ENCODE measurements at places on chromosomes 3 and 15.

DNA sequence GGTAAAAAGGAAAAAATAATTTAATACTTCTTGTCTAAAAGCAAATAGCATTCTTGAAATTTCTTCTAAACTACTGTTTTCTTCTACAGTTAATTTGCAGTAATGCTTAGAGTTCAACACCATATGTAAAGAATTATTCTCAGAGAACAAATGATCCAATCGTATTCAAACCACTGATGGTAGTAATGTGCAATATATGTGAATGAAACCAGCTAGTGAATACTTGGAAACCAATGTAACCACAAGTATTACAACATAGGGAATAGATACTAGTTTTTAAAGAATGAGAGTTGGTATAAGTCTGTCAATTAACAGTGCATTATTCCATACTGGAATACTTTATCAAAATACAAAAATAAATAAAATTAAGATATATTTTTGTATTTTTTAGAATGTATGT is 850.0 kb downstream of the DIPK2A start:
- DNase-seq, result no peak

GRCh38 chr3:64561325-64561843 is 126.4 kb downstream of the ADAMTS9 start:
- DNase-seq, result no peak

GRCh38 chr3:79040701-79041100 is 727.1 kb downstream of the ROBO1 start:
- DNase-seq, result no peak

GRCh38 chr3:22922317-22922716 is 280.8 kb upstream of the UBE2E2 start:
- DNase-seq, result no peak

DNA sequence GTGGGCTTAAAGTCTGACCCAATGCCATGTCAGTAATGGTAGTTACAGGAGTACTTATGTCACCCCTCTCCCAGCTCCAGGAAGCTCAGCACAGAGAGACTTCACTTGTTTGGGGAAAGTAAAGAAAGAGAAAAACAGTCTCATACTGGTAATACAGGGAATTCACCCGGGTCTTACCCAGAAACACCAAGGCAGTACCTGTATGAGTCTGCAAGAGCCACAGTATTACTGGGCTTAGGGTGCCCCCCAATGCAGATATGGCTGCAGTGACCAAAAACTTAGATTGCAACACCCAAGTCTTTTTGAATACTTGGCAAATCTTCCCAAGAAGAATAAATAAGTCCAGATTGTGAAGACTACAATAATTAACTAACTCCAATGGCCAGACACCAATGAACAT is 622.1 kb downstream of the IGSF11 start:
- no peak for DNase-seq

DNA sequence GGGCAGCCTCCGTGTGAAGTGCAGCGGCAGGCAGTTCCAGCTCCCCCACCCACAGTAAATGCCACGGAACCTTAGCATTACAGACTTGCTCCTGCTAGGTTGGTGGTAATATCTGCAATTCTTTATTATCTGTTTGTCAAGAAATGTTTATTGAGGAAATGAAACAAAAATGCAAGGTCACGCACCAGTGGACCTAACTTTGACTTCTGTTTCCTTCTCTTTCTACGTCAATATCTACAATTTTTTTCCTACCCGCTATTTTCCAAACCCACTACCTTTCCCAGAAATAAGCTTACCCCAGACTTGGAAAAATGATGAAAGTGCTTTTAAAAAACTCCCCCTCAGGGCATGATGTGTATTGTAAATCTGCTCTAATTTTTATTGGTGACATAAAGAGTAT is 18.9 kb downstream of the ILDR1 start:
- DNase-seq, result no peak

- DNase-seq, result no peak
Observed at GRCh38 chr3:179871782-179872181, 165.0 kb downstream of the PEX5L start.

DNA sequence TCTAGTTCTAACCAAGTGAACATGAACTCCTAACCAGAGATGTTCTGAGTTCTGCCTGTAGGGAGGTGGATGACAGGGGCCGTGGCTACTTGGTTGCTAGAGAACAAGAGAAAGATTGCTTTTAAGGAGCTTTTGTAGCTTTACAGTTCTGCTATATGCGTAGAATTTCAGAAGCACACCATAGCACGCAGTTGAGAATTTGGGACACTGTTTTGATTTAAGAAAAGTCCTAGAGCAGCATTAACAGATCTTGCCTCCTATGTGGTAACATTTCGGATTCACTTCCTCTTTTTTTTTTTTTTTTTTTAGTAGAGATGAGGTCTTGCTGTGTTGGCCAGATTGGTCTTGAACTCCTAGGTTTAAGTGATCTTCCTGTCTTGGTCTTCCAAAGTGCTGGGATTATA is 181.7 kb downstream of the TCF12 start:
- no peak for DNase-seq

DNA sequence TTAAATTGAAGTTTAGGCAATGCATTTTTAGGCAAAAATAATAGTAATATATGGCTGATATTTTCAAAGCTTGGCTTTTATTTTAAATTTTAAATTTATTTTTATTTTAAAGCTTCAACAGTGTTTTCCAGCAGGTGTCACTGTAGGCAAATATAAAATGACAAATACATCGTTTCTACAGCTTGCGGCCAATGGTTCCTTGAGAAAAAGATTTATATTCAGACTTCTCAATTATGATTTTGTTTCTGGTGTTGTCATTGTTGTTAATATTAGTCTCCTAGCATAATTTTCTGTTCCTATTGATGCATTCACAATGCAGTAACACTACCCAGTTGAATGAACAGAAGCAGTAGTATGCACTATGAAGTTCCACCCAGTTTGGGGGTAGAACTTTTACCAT is 220.7 kb upstream of the DNAJC19 start:
- no peak for DNase-seq

DNA sequence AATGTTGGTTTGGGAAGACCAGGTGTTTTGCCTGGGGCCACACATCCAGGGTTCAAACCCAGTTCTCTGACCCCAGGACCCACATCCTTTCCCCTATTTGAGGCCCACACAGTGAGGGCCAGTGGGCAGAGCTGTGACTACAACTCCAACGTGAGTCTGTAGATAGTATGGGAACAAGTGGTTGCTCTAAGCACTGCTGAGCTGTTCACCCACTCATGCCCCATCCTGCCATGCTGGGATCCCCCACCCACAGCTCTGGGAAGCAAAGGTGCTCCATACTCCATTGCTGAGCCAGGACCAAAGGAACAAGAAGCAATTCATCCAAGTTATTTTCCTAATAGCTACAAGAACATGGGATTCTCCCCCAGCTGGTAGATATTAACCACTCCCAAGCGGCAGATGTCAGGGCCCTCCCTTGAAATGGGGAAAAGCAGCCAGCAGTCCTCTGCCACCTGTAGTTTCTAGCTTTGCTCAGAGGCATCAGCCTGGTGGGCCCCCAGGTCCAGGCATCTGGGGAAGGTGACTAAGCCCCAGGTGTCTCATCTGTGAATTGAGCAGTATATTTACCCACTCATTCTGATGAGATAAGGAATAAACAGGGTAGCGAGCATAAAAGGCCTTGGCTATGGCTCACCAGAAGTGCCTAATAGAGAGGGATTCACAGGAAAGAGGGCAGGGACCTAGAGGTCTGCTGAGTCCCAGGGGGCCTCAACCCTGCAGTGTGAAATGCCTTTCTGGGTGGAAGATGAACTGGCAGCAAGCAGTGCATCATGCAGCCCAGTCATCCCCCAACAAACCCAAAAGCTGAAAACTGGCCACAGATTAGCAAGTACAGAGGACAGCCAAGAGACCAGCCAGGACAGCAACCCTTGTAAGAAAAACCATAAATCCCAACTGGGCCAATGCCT is 33.4 kb downstream of the POC1A start:
- no peak for DNase-seq

DNA sequence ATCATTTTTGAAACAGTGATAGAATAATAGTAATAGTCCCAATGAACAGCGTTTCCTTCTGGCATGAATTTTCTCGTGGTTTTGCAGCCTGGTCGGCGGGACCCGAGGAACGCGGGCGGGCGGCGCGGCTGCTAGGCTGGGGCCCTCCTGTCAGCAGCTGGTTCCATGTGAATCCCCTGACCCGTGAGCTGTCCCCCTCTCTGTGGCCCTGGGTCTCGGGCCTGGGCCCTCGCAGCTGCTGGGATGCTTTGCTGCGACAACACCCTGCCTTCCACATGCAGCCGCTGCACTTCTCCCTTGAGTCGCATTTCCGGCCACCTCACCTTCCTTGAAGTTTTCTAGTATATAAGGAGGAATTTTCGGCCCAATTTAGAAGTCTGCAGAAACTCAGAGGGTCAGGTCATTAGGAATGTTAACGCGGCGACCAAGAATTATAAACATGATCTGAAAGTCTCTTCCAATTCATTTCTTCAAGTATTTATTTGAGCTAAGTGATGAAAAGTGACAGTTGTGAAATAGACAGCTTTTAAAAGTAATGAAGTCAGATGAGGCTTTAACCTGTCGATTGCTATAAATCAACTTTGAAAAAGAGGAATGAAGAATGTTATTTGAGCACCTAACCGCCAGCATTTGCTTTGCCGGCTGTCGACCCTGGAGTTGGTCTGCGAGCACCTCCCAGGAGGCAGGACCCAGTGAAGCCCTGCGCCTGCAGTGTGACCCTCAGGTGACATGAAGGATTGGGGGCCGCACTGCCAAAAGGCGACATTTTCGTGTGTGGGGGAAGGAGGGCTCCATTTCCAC is 27.7 kb downstream of the NR2F2 start:
- no peak for DNase-seq

GRCh38 chr15:77482570-77482969 is 61.9 kb downstream of the HMG20A start:
- DNase-seq, result no peak

GRCh38 chr3:126991366-126992200 is 8.7 kb downstream of the PLXNA1 start:
- no peak for DNase-seq

GRCh38 chr15:67074886-67075229 is 9.5 kb downstream of the SMAD3 start:
- no peak for DNase-seq

GRCh38 chr3:68977486-68978167 is 35.9 kb downstream of the EOGT start:
- no peak for DNase-seq

DNA sequence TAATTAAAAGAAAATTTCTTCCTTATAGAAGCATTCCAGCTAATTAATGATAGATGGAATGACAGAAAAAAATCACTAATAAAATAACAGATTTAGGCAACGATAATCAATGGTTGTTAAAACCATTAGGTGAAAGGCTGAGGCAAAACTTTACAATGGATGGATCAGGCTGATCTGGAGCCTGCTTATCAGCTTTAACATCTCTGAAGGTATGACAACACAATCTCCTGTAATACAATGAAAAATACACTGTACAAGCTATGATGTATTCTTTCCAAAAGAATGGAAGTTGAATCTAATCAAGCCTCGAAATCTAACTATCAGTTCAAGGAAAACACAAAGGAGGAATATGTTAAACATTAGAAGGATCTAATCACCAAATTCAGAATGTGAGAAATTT is 39.3 kb downstream of the EMC4 start:
- DNase-seq, result no peak

- no peak for DNase-seq
Observed at GRCh38 chr3:45343947-45344346, 44.4 kb upstream of the LARS2 start.

DNA sequence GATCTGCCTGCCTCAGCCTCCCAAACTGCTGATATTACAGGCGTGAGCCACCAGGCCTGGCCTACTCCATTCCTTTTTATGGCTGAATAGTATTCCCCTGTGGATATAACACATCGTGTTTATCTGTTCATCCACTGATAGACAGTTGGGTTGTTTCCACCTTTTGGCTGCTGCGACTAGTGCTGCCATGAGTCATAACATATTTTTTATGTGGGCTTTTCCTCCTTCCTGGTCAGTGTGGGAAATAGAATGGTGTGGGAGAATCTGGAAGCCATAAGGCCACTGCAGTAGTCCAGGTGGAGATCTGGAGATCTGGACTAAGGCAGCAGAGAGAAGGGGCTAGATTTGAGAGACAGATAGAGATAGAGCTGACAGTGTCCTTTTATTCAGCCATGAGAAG is 16.2 kb downstream of the LCMT2 start:
- DNase-seq, result no peak

DNA sequence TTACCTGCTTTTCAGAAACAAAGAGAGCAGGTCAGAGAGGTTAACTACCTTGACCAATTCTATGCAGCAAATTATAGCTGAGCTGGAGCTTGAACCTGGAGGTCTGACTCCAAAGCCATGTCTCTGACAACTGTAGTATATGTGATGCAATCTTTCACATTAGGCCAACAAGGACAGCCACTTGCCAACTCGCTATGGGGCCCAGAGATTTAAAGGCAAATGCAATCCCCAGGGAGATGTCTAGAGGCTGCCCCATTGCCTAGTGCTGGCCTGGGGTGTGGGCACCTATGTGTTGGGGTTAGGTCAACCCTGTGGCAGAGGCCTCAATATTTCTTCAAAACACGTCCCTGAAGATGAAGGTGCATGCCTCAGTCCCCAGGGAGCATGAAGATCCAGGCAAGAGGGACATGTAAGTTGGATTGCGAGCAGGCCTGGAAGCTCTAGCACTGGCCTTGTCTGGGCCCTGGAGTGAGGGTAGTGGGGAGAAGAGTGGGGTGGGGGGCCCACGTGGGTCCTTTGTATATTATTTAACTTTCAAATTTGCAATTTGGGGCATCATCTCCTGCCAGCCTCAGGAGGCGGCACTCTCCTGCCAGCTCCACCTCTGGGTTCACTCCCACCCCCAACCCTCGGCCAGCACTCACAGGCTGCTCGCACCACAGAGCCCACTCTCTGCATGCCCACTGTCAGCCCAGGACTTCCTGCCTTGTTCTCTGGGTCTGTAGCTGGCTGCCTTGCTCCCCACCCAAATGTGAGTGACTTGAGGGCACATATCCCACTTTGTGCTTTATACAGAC is 64.3 kb downstream of the SLC12A8 start:
- no peak for DNase-seq

DNA sequence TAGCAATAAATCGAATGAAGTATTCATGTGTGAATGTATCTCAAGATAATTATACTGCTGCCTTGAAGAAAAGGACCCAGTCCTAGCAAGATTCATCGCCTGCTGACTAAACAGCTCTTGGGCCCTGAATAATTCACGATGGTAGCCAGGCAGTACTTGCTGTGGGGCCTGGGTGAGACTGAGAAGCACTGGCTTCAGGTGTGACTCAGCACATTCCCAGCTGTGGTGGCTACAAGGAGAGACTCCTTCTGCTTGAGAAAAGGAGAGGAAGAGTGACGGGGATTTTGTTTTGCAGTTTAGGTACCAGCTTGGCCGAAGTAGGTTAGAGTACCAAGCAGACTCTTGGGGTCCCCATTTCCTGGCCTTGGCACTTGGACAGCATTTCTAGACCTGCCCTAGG is 47.6 kb upstream of the CD200R1L start:
- no peak for DNase-seq

DNA sequence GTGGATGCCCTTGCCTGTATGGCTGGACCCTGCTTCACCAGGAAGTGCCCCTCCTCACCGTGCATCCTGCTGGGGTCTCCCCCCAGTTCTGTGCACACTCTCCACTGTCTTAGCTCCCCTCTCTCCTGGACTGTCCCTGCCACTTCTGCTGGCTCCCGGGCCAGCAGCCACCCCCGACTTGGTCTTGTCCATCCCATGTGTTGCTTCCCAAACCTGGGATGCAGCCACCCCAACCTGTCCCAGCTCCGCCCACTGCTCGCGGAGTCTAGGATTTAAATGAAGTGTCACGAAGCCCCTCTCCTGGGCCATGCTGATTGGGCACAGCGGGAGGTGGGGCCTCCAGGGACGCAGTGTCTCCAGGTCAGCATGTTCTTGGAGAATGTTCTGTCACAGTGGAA is 48.5 kb downstream of the PLXNA1 start:
- no peak for DNase-seq
